Activated naive CD4-positive, alpha-beta T cell (primary cell): ENCODE measurements at places on chromosomes 3 and 15.

DNA sequence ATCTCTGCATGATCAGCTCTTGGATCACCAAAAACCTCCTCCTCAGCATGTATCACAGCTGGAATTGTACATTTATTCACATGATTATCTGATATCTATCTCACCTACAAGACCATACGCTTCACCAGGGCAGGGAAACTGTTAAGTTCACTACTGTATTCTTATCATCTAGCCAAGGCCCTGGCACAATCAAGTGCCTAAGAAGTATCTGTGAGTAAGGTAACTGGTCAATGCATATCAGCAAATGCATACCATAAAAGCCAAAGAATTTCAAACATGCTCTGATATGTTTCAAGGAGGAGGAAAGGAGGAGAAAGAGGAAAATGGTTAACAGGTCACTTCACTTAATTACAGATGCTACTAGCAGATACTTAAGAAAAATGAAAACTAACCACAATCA is 158.4 kb downstream of the LIPC start:
- DNase-seq, result no peak

GRCh38 chr3:13405614-13406013 is 14.5 kb downstream of the NUP210 start:
- DNase-seq, result no peak

- DNase-seq, result no peak
Observed at GRCh38 chr3:184415203-184415490, 35.3 kb downstream of the CHRD start.

DNA sequence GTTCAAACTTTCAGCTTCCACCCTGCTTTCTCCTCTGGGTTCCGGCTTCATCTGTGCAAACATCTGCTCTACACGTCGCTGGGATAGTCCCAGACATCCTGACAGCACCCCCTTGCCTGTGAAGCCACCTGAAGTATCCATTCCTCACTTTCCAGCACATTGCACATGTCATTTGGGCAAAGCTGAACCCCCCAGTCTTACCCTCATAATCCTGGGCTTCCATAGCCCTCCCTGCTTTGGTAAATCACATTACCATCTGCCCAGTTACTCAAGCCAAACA is 42.5 kb downstream of the STARD5 start:
- no peak for DNase-seq

- DNase-seq, result no peak
Observed at GRCh38 chr15:81575436-81576123, 201.6 kb upstream of the TMC3 start.

GRCh38 chr3:146469150-146470017 is at the start of gene PLSCR2:
Gene PLSCR2 (minus strand): TSS chr3:146469561. CDS start chr3:146459904, 9,657 bp downstream.
- peak; percentile 11 for DNase-seq

DNA sequence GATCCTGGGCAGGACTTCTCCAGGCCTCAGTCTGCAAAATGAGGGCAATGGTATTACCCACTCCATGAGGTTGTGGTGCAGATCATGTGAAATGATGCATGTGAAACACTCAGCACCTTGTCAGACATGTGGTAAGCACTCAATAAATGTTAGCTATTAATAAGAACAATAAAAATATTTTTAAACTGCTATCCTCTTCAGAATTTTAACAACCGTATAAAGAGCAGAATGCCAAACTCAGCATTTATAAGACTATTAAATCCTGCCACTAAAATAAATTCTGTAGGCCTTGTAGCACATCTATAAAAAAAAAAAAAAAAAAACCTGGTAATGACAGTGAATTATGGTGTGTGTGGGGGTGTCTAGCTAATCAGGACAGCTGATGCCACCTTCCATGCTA is 213.9 kb upstream of the UMPS start:
- DNase-seq, result no peak

- no peak for DNase-seq
Observed at GRCh38 chr15:74807282-74807681, 5.4 kb upstream of the LMAN1L start.

DNA sequence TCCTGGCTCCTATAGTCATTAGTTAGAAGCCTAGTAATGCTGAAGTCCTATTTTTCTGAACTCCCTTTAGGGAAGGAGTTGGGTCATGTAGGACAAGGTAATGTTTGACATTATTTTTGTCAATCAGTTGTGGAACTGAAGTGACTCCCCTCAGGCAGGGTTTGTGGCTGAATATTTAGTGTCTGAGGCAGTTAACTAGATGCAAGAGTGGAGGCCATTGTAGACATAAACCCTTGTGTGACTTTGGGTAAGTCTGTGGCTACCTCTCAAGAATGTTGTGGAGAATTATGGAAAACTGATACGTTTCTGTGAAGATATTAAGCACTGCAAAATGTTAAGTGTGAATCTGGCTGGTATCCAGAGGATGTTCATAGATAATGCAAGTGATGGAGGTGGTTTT is 125.2 kb upstream of the PHLDB2 start:
- no peak for DNase-seq

DNA sequence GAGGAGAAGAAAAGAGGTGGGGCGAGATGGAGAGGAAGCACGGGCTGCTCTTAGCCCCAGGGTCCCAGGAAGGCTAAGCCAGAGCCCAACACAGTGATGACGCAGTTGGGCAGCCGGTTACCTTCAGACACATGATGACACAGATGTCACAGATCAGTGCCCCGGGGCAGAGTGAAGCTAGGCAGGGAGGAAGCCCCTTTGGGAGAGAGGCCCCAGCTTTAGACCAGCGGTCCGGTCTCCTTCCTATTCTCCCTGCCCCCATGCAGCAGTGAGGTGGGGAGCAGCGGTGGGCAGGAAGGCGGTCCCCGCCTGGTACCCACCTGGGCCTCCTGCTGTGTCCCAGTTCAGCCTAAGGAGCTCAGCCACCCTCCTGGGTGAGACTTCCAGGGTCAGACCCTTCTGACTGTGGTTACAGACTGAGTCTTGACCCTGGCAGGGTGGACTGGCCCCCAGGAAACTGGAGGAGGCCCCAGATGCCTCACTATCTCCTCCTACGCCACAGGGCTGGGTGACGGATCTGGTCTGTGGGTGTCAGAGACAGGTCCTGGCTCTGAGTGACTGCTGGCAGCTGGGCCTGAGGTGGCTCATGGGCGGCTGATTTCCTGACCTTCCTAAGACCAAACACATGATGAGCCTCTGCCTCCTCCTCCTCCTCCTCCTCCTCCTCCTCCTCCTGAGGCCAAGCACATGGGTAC is 38.8 kb upstream of the LINGO1 start:
- no peak for DNase-seq

GRCh38 chr3:187920030-187920429 is 174.8 kb upstream of the BCL6 start:
- no peak for DNase-seq

DNA sequence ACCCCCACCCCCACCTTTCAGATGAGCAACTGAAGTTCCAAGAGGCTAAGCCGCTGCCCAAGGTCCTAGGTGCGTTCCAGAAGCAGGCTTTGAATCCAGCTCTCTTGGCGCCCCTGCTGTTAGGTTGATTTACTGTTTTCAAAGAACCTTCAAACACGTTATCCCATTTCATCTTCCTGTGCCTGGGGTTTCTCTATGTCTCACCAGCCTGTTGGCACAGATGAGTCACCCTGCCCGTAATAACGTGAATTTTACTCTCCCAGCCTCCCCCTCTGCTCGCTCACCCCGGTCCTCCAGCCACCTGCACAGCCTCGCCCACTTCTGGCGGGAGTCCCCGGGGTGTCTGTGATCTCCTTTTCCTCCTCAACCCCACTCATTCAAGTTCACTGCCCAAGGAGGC is 13.0 kb upstream of the TSEN2 start:
- DNase-seq, result no peak
